Mesenteric fat pad (tissue), 1 donor: ENCODE measurements at places on chromosomes 3 and 15. TPM values are rescaled to one million over a fixed set of nuclear protein-coding genes. Genes with fewer than 3 reads are reported as not detected.

Gene MESP2
- 0.96 TPM for total RNA-seq

Gene CMTM8
- total RNA-seq: 5.6 TPM

Gene ALS2CL
- 8.4 TPM for total RNA-seq

Gene GOLGA8S
- total RNA-seq: 0.26 TPM

Gene TTC21A
- 3.1 TPM for total RNA-seq

Gene TMEM212
- not detected for total RNA-seq

Gene FAM98B
- total RNA-seq: 22.4 TPM

Gene ITIH1
- not detected for total RNA-seq

Gene GPR87
- not detected for total RNA-seq

Gene CA12
- 3.1 TPM for total RNA-seq

Gene ITIH4
- total RNA-seq: 4.3 TPM

Gene STAC
- 1.1 TPM for total RNA-seq

Gene THPO
- 1.1 TPM for total RNA-seq

Gene LMLN
- 4.4 TPM for total RNA-seq

Gene PROS1
- total RNA-seq: 31.3 TPM

Gene TMEM207
- total RNA-seq: not detected

Gene WNT7A
- total RNA-seq: not detected

Gene SLC51B
- not detected for total RNA-seq

Gene PCSK6
- 16.9 TPM for total RNA-seq

Gene VEPH1
- total RNA-seq: 2.8 TPM

Gene MRPL47
- 34.6 TPM for total RNA-seq

Gene ITIH3
- total RNA-seq: 0.71 TPM

Gene TPRG1
- 13.6 TPM for total RNA-seq

Gene LRRC31
- total RNA-seq: not detected

Gene C15orf39
- total RNA-seq: 31.7 TPM

Gene TRPM1
- 0.93 TPM for total RNA-seq

Gene GABRR3
- total RNA-seq: not detected

Gene ILDR1
- total RNA-seq: not detected

Gene MORF4L1
- total RNA-seq: 330 TPM

Gene SLC22A13
- 1.00 TPM for total RNA-seq

Gene PRSS50
- total RNA-seq: not detected

Gene DPH6
- 15.0 TPM for total RNA-seq

Gene HYKK
- total RNA-seq: 4.1 TPM

Gene ZMAT3
- total RNA-seq: 18.6 TPM

Gene PCOLCE2
- total RNA-seq: 255 TPM

Gene FETUB
- not detected for total RNA-seq

Gene SNX22
- 0.71 TPM for total RNA-seq

Gene TM4SF4
- 1.7 TPM for total RNA-seq

Gene CFAP100
- total RNA-seq: not detected

Gene PSTPIP1
- total RNA-seq: 24.8 TPM

Gene CLDN16
- total RNA-seq: not detected

Gene FAM174B
- total RNA-seq: 15.4 TPM

Gene SLCO2A1
- total RNA-seq: 40.1 TPM

Gene SYNPR
- not detected for total RNA-seq

Gene CCR3
- not detected for total RNA-seq

Gene FGF12
- total RNA-seq: 4.5 TPM

Gene EXD1
- total RNA-seq: not detected

Gene FOXL2NB
- not detected for total RNA-seq

Gene KNG1
- total RNA-seq: not detected

Gene C3orf22
- not detected for total RNA-seq

Gene SST
- not detected for total RNA-seq

Gene RNU6-1
- total RNA-seq: not detected

Gene CHRM5
- total RNA-seq: not detected

Gene RUVBL1
- 28.7 TPM for total RNA-seq

Gene HHLA2
- 0.32 TPM for total RNA-seq

Gene SATB1
- 16.5 TPM for total RNA-seq

Gene LDHAL6B
- not detected for total RNA-seq

Gene FAM43A
- total RNA-seq: 22.3 TPM

Gene GDPGP1
- 8.1 TPM for total RNA-seq
